SK-N-DZ (cell line): ENCODE measurements at places on chromosomes 11 and 22.

- DNase-seq: no peak
Measured at GRCh38 chr11:107496011-107496410, 38.4 kb upstream of the CWF19L2 start.

DNA sequence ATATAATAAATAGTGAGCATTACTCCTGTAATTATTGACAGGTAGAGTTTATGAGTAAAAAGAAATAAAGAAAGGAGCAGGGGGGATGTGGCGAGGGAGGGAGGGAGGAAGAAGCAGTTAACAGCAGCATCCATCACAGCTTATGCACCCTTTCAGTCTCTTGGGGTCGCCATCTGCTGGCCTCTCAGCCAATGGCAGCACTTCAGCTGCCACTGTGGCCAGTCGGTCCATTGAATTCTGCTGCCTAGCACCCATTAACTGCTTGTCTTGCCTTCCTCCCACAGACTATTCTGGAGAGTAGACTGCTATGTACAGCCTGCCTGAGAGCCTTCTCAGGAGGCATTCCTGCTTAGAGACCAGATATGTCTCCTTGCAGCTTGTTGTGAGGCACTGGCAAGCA, 388.3 kb downstream of the TENM4 start:
- peak; percentile 72 for DNase-seq

DNA sequence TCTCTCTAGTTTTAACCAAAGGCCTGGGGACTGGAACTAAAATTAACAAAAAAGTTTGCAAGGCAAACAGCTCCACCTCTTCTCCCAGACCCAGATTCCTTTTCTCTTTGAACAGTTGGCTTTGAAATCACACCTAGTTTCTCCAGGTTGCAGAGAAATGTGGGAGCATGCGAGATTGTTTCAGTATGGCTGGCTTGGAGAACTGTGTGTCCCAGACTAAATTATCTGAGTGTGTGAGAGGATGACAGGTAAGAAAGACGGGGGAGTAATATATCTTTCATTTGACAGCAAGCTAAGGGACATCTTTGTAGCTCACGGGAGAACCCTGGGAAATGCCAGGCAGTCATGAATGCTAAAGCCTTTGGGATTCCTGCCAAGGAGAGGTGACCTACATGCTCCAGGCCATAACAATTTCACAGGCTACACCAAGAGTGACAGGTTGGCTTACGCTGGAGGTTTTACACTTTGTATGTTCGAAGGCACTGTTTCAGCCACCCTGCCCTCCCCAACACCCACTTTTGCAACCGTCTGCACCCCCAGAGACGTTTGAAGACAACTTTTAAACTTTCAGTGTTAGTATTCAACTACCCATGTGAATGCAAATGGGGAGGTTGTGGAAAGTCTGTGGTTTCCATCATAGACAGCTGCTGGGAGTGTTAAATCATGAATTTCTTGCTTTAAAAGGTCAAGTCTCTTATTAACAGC, 109.3 kb upstream of the SNX19 start:
- no peak for DNase-seq

DNA sequence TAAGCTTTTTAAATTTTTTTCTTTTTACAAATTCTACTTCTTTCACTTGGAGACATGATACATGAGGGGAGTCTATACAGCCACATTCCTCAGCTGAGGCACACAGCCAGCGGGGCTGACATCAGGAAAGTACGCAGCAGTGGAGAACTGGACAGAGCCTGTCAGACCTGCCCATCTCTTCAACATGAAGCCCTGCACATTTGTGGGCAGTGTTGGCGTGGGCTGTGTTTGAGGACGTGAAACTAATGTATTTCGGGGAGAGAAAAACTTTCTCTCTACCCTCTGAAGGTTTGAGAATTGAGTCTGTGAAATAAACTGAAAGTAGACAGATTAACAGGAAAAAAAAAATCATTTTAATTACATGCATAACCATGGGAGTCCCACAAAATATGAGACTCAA, 84.8 kb upstream of the HTATIP2 start:
- no peak for DNase-seq

DNA sequence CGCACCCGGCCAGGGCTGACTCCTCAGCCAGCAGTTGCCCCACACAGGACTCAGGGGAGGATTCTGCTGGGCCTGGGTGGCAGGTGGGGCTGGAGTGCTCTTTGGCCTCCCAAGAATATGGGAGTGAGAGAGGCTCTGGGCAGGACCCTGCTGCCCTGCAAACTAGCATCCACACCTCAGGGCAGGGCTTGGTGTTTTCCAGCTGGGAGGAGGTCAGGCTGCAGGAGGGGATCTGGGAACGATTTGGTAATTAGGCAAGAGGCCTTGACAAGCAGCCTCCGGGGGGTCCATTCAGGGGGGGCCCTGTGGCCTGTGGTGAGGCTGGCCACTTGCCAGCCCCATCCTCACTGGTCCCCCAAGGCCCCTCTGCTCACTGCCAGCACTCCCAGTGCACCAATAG, 35.8 kb downstream of the WNT11 start:
- DNase-seq: no peak

DNA sequence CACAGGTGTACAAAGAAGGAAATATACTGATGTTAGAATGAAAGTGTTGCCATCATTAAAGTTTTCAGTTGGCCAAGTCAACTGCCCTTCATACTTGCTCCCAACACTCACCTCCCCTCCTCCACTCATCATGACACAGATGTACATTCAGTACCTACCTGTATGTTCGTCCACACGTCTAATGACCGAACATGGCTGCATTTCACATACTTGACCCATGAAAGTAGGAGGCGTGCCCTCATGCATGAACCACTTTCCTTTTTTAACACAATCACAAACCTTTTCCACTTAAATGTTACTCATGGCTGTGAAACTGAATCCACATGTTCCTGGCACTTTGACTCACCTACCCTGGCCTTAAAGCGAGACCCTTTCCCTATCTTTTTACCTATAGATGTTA, 3.2 kb upstream of the BUD13 start:
- no peak for DNase-seq

GRCh38 chr11:71202598-71202944, 49.8 kb downstream of the SHANK2 start:
- no peak for DNase-seq

GRCh38 chr11:60959431-60959830, 7.5 kb upstream of the SLC15A3 start:
- no peak for DNase-seq

DNA sequence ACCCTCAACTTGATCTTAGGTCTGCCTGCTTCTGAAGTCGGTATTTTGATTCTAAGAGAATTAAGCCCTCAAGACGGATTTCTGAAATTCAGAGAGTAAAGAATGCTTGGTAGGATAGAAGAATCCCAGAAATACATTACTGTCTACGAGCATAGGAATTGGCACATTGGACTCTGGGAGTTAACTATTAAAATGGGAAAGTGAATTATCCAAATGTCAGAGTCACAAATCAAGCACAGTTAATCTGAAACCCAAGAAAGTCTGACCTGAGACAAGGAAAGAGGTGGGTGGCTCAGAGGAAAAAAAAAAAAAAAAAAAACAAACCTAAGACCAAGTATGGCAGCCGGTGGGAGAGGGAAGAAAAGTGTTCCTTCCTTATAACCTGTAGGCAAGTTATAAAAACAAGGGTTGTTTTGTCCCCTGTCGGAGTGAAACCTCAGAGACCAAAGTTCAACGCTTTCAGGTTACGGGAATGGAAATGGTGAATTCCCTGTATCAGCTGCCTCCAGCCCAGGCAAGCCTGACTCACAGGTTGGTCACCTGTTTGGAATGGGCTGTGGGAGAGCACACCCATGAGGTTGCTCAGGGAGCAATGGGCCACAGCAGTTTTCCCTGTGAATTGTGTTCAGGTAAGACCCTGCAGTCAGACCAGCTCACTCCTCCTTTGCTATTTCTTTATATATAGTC, 139.0 kb downstream of the ETS1 start:
- no peak for DNase-seq

- DNase-seq: no peak
Measured at GRCh38 chr11:125638315-125638714, 13.4 kb downstream of the CHEK1 start.

- DNase-seq: no peak
Measured at GRCh38 chr11:87007963-87008362, 29.8 kb upstream of the TMEM135 start.

- no peak for DNase-seq
Measured at GRCh38 chr22:48934446-48934845, 893.2 kb downstream of the BRD1 start.

- no peak for DNase-seq
Measured at GRCh38 chr11:71383461-71383860, 64.7 kb downstream of the DHCR7 start.

DNA sequence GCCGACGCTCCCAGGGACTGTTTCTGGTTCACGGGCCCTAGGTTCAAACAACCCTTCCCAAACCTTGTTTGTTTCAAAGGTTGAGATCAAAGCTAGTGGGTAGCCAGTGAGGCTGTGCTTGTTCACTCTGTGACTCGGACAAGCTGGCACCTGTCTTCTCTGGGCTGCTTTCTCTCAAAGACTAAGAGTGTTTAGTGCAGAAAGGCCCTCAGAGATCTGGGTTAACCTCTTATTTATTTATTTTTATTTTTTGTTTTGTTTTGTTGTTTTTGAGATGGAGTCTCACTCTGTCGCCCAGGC, 13.0 kb upstream of the MALAT1 start:
- DNase-seq: no peak

- no peak for DNase-seq
Measured at GRCh38 chr11:68773521-68774193, 22.3 kb upstream of the TESMIN start.

DNA sequence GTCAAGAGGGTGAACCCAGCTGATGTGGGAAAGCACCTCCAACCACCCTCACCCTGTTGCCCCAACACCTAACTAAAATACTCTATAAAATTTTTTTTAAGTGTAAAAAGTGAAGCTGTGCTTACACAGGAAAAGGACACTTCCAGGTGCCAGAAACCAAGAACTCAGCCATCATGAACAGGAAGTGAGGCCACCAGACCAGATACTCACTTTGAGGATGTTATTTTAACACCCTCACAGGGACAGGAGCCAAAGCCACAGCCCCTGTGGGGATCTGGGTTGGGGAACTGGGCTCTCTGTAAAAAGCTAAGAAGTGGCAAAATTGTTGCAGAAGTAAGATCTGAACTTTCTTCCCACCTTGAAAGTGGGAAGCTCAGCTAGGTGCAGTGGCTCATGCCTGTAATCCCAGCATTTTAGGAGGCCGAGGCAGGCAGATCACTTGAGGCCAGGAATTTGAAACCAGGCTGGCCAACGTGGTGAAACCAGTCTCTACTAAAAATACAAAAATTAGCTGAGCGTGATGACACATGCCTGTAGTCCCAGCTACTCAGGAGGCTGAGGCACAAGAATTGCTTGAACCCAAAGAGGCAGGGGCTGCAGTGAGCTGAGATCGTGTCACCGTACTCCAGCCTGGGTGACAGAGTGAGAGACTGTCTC, 3.8 kb downstream of the RSPH14 start:
- no peak for DNase-seq

GRCh38 chr11:118045191-118045590, 31.7 kb upstream of the TMPRSS4 start:
- no peak for DNase-seq

GRCh38 chr22:36872084-36872483, 11.3 kb downstream of the NCF4 start:
- no peak for DNase-seq

- no peak for DNase-seq
Measured at GRCh38 chr11:827897-828192, at the start of gene CRACR2B. Gene CRACR2B (plus strand): TSS chr11:827919. CDS start chr11:828608, 689 bp downstream.

GRCh38 chr11:63869683-63870082, 30.8 kb downstream of the MARK2 start:
- DNase-seq: no peak

DNA sequence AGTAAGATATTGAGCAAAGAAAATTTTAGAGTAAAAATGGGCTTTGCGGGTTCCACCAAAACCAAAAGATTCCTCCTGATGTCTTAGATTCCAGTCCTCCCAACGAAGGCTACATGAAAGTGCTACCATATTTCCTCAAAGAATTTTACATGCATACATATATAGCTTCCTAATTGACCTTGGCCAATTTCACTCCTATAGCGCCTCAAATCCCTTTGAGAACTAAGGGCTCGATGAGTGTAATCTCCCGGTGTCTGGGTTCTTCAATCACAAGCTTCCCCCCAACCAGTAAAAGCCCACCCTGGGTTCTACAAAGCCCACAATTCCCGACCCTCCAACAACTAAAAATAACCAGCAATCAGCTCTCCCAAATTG, 1.2 kb downstream of the SIK3 start:
- no peak for DNase-seq

DNA sequence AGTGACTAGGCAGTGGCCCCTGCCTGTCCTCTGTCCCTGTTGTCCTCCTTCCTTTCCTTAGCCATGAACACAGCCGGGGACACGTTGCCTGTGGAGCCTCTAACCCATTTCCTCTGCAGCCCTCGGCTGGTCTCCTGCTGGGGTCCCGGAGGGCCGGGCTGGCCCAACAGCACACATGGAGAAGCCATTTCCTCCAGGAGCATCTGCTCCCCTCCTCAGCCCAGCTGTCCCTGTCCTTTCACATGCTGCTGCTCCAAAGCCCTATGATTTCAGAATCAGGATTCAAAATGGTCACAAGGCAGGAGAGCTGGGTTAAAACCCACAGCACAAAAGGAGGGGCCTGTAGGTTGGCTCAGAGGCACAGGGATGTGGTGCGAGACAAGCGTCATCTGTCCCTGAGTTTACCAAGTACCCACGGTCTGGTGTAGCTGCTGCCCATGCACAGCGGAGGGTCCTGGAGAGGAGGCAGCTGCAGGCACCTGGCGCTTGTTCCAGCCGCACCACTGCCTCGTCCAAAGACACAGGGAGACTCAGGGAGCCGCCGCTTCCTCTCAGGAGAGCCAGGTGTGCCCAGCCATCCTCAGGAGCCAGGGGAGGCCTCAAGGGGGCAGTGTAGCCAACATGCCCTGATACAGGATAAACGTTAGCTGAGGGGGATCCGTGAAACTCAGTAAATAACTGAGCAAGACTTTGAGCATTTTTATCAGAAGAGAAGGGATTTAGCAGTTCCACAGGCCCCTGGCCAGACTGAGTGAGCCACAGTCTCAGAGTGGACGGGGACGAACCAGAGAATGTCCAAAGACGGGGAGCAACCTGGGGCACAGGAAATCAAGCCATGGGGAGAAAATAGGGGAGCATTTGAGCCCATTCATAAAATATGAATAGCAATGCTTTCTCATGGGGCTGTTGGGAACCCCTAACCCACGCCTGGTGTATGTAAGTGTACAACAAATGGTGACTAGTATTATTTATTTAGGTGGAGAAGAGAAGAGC, 3.9 kb upstream of the VSIG10L2 start:
- DNase-seq: peak; percentile 55

DNA sequence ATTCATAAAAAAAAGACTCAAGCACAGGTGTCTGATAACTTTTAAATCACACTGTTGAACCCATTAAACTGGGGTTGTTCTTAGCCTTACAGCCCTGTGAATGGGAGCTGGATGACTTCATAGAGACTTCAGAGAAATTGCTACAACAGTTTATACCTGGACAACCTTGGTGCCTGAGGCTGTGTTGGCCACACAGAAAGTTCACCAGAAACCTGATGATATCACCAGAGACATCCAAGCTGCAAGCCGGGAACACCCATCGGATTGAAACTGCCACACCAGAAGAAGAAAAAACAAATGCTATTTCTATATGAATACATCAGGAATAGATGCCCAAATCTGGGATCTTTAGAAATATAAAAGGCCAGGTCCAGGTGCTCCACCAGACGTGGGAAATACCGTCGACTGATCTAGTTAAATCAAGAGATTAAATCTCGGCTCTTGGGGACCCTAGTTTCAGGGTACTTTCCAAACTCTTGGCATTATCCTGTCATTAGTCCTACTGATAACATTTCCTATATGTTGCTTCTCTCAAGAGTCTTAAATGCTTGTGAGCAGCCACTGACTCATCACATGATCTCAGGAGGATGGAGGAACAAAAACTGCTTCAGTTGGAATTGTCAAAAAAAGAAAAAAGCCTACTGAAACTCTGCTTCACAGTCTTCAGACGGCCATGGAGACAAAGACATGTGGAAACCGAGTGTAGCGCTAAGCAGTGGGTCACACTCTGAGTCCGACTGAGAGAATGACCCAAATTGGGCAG, 28.6 kb upstream of the APOL5 start:
- no peak for DNase-seq
